NCI-H2107 (cell line): ENCODE measurements at places on chromosomes 3 and 15.

GRCh38 chr3:110933821-110934426 is 137.7 kb upstream of the NECTIN3 start:
- DNase-seq: no peak

DNA sequence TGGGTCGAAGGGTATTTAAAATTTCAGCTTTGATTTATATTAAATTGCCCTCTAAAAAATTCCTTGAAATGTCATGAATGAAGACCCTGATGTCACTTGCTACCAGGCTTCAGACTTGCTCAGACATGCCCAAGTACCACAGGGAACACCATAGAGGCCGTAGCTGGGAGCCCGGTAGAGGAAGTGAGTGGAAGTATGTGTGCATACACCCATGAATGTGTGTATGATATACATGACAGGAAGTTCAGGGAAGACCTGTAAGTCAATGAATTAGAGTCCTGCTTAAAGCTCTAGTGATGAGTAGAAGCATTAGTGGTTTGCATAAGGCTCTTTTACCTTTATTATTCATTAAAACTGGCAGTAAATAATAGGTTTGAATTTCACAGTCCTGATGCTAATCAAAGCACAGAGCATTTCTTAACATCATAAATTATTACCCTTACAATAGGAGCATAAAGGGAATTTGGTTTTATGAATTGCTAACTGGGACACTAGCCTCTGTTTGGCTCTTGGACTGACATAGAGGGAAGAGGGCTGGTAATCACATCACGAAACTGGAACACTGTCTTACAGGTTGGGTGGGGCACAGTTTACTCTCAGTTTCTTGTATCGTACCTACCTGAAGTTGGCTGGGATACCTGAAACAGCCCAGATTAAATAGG is 144.4 kb downstream of the CHST2 start:
- no peak for DNase-seq

DNA sequence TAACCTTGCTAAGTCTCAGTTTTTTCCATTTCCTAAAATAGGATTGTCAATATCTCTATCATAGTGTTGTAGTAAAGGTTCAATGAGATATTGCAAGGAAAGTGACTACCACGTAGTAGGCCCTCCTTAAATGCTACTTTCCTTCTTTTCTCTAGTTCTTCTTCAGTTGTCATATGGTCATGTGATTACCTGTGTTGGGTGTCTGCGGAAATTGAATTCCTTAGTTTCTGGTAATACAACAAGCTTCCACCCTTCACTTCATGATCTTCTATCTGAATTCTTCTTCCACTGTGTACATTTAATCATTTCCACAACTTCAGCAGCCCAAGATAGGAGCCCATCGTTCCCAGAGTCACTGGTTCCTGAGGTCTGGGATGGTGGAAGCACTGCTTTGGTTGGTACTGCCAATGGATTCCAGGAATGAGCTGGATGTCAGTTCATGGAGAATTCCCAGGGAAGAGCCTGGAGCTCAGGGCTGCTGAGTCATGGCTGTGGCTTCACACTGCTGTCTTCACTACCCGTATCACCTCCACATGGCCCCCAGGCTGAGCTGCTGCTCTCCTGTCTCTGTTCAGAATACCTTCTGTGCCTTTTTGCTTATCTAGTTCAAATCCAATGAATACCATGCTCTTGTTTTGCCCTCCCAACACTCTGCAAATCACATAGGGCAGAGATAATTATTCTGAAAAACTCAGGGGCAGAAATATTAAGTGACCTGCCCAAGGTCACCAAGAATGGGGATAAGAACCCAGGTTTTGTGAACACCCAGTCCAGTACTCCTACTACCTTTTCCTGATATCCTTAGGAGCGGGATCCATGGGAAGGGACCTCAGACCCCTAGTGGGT is 98.6 kb downstream of the RPL39L start:
- no peak for DNase-seq

DNA sequence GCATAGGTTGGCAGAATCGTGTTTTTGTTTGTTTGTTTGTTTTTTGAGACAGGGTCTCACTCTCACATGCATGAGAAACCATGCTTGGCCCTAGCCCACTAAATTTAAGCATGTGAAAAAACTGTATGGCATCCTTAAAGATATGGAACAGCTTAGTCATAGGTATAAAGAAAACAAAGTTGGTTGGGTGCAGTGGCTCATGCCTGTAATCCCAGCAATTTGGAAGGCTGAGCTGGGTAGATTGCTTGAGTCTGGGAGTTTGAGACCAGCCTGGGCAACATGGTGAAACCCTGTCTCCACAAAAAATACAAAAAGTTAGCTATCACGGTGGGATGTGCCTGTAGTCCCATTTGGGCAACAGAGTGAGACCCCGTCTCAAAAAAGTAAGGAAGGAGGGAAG is 25.2 kb downstream of the EXD1 start:
- no peak for DNase-seq

- no peak for DNase-seq
Measured at GRCh38 chr3:14153663-14154062, 24.7 kb downstream of the XPC start.

- DNase-seq: no peak
Measured at GRCh38 chr3:43448098-43448497, 161.8 kb downstream of the SNRK start.

DNA sequence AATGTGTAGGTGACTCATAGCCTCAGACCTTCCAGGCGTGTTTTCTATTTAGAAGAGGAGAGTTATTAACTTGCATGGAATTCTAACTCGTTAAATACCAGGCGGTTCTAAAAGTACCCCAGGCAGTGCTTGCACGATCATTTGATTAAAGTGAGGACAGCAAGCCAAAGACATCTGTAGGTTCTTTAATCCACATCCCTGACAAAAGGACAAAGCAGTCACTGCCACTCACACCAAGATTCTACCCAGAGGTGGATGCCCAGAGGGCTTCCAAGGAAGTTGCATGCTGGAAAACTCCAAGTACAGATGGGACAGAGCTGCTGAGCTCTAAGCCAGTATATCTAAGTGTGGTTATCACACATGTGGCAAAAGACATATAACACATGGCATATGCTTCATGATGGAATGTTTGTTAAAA is 372.1 kb downstream of the ROBO2 start:
- DNase-seq: no peak

- no peak for DNase-seq
Measured at GRCh38 chr3:184430940-184431339, 51.1 kb downstream of the CHRD start.

DNA sequence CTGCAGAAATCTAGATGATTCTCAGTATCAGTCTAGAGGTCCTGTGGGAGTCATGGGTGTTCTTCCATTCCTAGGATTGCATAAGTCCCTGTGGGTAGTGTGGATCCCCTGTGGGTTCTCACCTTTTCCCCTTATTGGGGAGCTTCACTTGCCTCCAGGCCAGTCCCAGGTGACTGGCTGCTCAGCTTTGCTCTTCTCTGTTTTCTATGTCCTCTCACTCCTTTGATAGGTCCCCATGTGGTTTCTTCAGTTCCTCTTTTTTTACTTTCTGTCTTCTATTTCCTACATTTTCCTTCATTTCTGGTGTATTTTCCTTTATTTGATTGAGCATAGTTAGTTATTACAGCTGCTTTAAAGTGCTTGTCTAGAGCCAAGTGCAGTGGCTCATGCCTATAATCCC is 10.9 kb downstream of the TEX55 start:
- no peak for DNase-seq

DNA sequence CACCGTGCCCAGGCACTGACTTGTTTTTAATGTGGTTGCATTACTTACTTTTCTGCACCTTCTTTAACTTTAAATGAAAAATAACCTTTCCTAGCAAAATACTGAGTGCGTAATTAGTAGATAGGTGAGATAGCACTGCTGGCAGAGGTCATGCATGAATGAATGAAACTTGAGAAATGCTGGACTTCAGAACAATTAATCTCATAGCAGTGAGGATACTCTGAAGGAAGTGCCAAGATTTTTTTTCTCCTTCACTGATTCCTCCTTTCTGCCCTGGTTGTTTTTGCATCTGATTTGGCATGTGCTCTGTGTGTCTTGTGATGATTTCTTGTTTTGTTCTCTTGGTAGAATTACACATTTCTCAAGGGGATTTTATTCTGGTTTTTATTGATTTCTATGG is 378.9 kb downstream of the PTPRG start:
- DNase-seq: no peak

DNA sequence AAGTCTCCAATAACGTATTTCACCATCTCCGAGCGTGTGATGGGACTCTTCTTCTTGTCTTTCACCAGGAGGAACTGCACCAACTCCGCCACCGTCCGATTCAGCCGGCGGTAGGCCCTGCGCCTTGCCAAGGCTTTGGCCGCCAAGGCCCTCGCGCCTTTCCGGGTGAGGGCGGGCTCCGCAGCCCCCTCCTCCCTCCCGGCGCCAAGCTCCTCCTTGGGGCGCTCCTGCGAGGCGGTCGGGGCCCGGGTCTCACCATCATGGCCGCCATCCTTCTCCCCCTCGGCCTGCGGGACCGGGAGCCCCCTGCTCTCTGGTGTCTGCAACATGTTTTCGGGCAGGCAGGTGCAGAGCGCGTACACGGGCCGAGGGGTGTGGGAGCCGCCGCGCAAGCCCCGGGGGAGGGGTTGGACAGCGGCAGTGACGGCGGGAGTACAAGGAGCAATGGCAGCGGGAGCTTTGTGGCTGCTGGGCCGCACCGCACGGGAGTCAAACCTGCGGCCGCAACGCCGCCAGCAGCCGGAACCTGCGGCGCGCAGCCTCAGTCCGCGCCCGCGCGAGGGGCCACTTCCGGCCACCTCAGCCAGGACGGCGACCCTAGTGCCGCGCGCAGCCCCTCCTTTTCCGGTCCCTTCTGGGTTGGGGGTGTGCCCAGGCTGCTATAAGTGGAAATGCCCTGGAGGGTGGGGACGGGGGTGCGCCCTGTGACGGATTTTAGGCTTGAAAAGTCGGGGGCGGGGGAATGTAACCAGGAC is at the start of gene MAGEF1:
Gene MAGEF1 (minus strand): TSS at position 572 of the 755 bp plus-strand sequence. CDS start 243 bp downstream, at position 329.
- DNase-seq: peak; percentile 90

DNA sequence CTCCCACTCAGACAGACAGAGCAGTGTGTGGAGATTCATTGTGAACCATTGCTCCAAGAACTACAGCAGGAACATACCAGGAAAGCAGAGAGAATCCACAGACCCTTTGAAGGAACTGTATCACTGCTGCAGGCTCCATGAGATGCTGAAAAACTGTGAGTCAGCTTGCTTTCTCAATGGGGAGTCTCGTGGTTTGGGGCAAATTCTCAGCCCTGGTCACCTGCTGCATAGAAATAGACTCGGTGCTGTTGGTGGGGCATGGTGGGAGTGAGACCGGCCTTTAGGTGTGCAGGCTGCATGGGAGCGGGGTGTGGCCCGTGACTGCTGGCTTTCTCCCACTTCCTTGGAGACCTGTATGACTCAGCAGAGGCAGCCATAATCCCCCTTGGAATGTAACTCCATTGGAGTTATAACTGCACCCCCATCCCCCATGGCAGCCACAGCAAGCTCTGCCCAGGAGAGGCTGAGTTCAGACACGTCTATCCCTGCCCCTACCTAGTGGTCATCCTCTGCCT is 35.6 kb downstream of the ALCAM start:
- DNase-seq: no peak

GRCh38 chr3:39379778-39380155 is 3.4 kb upstream of the SLC25A38 start:
- DNase-seq: no peak

- no peak for DNase-seq
Measured at GRCh38 chr15:19943515-19943914, 598.1 kb downstream of the GOLGA6L6 start.

DNA sequence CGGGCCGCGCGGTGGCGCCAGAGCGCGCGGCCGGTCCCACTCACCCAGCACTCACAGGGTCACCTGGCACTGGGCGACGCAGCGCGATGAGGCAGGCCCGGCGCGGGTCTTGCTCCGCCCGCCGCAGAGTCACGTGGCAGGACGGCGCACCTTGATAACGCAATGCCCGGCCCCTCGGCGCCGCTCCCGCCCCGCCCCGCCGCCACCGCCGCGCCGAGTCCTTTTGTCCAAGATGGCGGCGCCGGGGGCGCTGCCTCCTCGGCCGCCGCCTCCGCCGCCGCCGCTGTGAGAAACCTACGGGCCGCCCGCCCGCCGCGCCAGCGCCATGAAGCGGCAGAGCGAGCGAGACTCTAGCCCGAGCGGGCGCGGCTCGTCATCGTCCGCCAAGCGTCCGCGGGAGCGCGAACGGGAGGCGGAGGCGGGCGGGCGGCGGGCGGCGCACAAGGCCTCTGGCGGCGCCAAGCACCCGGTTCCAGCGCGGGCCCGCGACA is at the start of gene RBM15B:
Gene RBM15B (plus strand): TSS at position 211 of the 491 bp plus-strand sequence. CDS start 115 bp downstream, at position 326.
- DNase-seq: peak; percentile 74

- no peak for DNase-seq
Measured at GRCh38 chr3:188486952-188487351, 333.0 kb downstream of the LPP start.

DNA sequence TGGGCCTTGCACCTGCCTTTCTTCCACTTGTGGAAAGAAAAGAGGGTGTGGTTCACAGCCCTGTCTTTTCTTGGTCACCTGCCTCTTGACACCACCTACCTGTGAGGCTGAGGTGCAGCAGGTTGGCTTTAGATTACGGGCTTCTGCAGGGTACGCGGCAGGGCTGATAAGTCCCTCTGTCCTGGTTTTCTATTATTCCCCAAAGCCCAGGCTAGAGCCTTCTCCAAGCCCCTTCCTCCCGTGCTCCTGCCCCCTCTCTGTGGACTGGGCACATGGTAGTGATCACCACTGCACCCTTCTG is 44.8 kb upstream of the HACD2 start:
- DNase-seq: no peak

DNA sequence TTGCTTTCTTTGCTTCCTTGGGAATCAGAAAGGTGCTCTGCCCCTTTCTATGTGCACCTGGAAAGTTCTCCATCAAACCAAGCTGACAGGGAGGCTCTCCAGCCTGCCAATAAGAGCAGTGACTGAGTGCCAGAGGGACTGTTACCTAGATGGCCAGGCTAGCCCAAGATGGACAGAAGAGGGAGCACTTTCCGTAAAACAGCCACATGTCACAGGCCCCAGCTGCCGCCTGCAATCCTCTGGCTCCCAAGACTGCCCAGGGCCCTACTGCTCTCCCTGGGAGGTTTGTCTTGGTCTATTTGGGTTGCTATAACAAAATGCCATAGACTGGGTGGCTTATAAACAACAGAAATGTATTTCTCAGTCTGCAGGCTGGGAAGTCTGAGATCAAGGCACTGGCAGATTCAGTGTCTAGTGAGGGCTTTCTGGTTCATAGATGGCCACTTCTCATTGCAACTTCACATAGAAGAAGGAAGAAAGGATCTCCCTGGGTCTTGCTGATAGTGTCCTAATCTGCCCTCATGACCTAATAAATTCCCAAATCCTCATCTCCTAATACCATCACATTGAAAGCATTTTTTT is 72.3 kb downstream of the TAMM41 start:
- DNase-seq: no peak

- DNase-seq: no peak
Measured at GRCh38 chr15:51425517-51426040, 84.1 kb downstream of the GLDN start.

GRCh38 chr3:5227812-5228211 is 40.3 kb downstream of the EDEM1 start:
- no peak for DNase-seq

GRCh38 chr3:39139442-39139841 is 13.9 kb downstream of the CSRNP1 start:
- no peak for DNase-seq
